ENCODE measurements at places on chromosomes 12 and 14.

GRCh38 chr14:34714320-34715126 lies at the start of gene CFL2:
TSS of gene CFL2 (minus strand) at chr14:34714593. CDS start at chr14:34714540, 53 bp downstream.
- DNase-seq = peak; percentile 70

GRCh38 chr12:75227132-75227531 lies 17.5 kb upstream of the KCNC2 start:
- DNase-seq = no peak

GRCh38 chr12:12449533-12450025 lies 92.7 kb downstream of the BORCS5 start:
- DNase-seq = no peak

DNA sequence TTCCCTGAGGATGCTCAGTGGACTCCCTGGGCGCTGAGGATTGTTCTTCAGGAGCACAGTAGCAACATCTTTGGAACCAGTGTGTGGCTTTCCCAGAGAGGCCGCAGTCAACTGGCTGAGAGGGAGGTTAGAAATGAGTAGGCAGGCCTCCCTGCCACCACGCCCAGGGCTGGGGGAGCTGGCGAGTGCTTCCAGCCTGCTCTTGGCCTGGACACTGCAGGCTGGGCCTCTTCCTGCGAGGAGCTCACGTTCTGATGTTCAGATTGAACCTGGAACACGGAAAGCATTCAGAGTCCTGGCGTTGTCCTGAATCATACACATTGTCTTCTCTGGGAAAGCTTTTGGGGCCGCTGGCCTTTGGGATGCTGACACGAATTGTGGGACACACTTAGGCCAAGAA lies 15.6 kb downstream of the TSPAN9 start:
- no peak for DNase-seq

DNA sequence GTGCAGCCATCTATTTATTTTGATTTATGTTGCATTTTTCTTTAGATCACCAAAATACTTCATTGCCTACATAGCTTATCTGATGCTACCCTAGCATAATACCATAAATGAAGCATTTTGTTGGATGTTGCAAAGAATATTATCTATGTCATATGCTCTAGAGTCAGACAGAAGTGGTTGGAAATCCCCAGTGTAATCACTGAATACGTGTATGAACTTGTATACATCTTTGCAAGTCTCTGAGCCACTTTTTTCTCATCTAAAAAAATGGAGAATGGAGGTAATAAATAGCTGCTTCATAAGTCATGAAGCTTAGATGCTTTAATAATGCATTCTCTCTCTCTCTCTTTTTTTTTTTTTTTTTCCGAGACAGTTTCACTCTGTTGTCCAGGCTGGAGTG lies 18.5 kb downstream of the EVL start:
- no peak for DNase-seq

GRCh38 chr12:108634341-108634751 lies 652 bp upstream of the SELPLG start:
- DNase-seq = peak; percentile 38

- DNase-seq = no peak
These were observed 62.0 kb upstream of the BCL11B start for GRCh38 chr14:99333841-99334635.

DNA sequence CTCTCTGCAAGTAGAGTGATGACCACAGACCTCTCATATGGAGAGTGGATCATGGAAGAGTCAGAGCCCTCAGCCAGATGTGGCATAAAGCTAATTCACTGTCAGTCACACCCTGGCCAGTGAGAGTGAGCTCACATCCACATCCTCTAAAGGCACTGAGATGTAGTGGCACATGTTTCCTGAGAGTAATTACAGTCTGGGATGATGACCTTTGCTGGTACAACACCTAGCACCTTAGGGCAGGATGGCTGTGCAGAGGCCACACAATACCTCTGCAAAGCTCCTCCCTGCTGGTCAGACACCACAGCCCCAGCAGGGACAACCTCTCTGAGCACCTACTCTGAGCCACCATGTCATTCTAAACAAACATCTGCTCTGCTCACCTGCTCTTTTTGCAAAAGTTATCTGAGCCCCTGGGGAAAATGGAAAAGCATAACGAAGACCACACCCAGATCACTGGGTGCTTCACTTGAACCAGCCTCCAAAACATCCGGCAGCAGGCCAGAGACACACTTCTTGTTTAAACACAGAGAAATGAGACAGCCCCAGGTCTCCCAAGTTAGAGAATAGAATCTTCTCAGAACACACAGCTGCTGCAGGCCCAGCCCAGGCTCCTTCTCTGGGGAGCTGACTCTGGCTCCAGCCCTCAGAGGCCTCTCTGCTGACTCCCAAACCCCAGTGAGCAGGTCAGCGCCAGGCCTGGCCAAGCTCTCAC lies 30.3 kb downstream of the PITPNM2 start:
- no peak for DNase-seq

DNA sequence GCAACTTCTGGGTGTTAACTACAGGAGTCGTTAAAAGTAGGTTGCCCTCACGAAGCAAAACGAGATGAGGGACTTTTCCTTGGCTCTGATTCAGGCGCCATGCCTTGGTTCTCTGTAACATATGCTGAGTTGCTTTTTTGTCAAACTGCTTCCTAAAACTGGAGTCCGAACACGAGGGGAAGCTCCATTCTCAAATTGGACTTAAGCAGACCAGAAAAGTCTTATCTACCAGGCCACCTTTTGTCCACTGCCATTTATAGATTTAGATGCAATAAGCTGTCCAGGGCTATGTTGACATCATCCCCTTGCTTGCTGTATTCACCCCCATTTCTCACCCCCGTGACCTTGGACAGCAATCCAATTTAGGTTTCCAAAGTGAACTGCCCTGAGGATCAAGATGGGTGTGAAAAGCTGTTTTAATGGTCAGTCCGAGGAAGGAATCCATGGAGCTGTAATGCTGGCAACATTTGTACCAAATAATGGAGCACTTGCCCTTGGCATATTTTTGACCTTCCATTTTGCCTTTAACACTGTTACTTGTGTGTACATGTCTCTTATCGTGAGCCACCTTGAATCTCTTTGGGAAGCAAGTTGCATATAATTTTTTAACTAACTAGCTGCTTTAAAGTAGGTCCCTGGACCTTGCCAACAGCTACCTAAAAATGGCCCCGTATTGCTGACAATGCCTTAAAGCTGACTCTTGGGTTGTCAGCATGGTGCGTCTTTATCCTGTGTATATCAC lies 298.1 kb downstream of the EGLN3 start:
- no peak for DNase-seq

DNA sequence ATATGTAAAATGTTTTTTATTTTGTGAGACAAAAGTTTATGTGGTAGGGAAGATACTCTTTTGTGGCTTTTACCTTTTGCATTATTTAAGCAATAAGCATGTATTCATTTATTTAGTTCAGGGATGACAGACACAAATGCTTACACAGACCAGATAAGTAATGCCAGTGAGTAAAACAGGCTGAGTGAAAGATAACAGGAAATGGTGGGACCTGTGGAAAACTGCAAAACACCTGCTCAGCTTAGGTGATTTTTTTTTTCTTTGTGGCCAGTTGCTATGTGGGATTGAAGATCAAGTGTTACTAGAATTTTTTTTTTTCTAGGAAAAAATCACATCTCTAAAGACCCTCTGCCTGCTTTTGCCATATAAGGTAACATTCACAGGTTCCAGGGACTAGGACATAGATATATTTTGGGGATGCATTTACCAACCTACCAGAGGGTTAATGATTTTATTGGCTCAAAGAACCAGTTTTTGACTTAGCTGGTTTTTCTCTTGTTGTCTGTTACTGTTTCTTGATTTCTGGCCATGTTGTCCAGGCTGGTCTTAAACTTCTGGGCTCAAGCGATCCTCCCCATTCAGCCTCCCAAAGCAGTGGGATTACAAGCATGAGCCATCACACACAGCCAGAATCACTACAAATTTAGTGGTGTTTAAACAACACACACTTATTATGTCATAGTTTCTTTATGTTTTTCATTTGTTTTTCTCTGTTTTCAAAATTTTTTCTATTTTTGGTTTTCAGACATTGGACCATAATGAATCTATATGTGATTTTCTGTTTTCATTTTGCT lies 9.8 kb downstream of the PSMA6 start:
- DNase-seq = no peak

GRCh38 chr14:61559641-61560201 lies 135.6 kb upstream of the HIF1A start:
- no peak for DNase-seq

DNA sequence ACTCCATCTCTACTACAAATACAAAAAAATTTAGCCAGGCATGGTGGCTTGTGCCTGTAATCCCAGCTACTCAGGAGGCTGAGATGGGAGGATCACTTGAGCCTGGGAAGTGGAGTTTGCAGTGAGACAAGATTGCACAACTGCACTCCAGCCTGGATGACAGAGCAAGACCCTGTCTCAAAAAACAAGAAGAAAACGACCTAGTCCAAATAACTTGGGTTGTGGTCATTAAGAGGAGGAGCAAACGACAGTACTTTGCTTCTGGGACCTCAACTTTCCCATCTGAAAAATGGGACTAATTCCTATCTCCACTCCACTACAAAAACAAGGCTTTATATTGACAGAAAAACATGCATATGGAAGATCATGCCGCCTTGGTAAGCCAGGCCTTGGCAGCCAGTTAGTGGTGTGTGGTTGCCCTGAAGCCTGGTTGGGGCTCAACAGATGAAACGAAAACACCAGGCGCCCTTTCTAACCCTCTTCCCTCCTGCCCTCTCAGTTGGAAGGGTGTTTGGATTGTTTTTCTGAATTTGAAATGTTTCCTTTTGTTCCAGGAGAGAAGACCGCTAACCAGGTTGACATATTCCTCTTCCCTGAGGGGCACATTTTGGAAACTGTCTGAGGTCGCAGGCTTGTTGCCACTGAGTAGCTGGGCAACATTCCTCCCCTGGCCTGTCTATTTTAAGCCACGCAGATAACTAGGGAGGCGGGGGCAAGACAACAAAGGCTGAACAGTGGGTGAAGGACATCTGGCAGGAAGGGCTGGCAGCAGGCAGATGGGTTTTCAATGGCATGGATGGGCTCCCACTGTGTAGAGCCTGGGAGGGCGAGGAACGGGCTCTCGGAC lies 13.7 kb upstream of the VPS37B start:
- no peak for DNase-seq

GRCh38 chr14:79473651-79474050 lies 737.7 kb downstream of the DIO2 start:
- no peak for DNase-seq

GRCh38 chr12:26823390-26823789 lies 9.6 kb downstream of the ITPR2 start:
- no peak for DNase-seq

DNA sequence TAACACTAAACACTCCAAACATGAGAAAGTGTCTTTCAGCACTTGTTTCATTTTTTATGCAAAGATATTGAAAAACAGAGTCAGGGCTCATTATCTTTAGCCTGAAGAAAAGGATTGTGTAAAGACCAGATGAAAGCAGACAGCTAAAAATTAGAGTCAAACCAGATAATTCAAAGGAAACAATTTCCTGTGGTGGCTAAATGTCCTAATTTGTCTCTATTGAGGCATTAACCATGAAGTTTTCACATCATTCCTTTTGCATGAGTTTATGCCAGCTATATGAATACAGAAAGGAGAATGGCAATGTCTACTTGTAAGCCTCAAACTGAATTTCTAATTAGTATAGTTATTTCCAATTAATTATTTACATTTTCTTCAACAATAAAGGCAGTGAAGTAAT lies 338.5 kb downstream of the FSCB start:
- DNase-seq = no peak

DNA sequence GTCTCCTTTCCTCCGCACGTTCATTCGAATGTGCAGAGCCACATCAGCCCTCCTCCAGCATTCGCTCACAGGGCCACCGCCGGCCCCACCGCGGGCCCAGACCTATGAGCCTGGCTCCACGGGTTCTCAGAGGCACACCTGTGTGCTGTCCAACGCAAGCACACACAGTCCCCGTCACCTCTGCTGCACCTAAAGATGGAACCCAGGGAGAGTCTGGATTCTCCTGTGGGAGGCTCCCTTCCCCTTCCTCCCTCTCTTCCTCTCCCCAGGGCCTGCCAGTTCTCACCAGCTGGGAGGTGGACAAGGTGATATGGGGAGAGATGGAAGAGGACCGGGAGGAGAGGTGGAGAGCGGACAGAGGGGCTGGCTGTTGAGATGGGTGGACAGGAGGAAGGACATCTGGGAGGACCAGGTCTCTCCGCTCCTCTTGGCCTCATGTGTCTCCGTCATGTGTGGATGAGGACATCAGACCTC lies 4.9 kb upstream of the AQP6 start:
- DNase-seq = no peak

DNA sequence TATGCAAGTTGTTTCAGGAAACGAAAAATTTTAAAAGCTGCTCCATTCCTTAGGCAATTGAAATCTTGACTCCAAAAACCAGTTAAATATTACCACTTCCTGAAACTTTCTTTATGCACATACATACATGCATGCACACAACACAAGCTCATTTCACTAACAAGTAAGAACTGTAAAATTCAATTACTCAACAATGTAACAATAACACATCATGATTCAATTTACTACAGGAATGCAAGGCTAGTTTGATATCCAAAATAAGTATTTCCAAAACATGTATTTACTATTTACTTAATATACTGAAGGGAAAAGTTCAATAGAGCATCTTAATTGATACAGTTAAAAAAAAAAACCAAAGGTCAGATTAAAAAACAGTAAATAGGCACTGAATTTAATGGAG lies 19.6 kb downstream of the NAP1L1 start:
- DNase-seq = no peak

- no peak for DNase-seq
These were observed 153.9 kb downstream of the PRKCH start for GRCh38 chr14:61475316-61475715.

DNA sequence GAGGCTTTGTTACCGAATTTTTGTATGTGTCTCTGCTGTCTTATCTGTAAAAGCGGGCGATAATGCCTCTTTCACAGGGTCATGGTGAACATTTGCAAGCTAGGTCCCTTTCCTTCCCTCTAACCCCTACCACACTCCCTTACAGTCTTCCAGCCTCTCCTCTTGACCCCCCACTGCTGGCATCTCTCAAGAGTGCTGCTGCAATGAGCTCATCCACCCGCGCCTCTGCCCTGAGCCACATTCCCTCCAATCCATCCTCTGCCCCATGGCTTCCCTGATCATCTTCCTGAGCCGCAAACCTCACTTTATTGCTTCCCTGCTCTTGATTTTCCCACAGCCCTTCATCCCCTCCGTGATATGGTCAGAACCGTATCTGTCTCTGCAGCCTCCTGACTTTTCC lies 343.6 kb downstream of the BCL11B start:
- DNase-seq = no peak

DNA sequence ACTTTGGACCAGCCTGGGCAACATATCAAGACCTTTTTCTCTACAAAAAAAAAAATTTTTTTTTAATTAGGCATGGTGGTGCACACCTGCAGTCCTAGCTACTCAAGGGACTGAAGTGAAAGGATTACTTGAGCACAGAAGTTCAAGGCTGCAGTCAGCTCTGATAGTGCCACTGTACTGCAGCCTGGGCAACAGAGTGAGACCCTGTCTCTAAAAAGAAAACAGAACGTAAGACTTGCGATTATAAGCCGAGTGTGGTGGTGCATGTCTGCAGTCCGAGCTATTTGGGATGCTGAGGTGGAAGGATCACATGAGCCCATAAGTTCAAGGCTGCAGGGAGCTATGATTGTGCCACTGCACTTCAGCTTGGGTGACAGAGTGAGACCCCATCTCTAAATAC lies 76.0 kb downstream of the DENND5B start:
- no peak for DNase-seq

Measured in stimulated activated CD8-positive, alpha-beta memory T cell treated with anti-CD3 and anti-CD28 coated beads, Interleukin-7, amount 100 ng/mL, for 4 hours (primary cell).